Muscle of leg (tissue), 16 donors: ENCODE measurements at places on chromosomes 4 and X. TPM values are rescaled to one million over a fixed set of nuclear protein-coding genes. Genes with fewer than 3 reads are reported as not detected.

GRCh38 chr4:137610960-137611359, 78.7 kb upstream of the PCDH18 start:
- no peak for DNase-seq

- DNase-seq: peak; percentile 29
These were observed 800.2 kb upstream of the FTHL17 start for GRCh38 chrX:31872007-31872406.

- no peak for DNase-seq
These were observed 72.0 kb upstream of the TSPAN7 start for GRCh38 chrX:38489341-38489740.

DNA sequence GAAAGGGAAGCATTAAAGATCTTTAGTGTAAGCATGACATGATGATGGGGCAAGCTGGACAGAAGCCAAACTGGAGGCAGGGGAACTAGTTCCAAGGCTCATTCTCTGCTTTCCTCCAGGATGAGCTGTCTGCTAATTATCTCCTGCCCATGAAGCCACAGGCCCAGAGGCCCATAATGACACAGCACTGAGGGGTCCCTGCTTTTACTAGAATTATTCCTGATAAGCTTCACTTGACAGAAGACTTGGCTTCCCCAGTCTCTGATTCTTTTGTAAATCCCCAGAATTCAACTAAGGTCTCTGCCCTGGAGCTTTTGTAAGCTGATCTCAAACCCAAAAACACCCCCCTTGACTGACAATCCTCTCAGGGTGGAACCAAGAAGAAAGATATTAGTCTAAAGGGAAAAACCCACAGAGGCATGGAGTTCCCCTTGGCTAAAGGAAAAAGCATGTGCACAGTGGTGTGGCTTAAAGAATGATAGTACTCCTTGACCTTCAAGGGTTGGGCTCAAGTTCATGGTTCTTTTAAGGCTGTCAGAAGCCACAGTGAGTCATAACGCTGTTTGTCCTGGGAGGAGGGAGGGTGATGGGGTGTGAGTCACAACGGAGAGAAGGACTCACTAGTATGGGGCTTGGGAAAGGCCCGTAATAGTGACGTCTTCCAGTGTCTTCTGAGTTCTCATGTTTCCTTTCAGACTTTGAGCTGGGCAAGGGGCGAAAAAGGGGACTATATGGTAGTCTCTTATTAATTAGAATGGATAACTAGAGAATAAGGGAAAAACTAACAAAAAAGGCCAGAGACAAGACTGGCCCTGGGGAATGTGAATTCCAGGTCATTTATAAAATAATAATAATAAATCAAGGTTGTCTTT, 146.0 kb upstream of the CPEB2 start:
- DNase-seq: peak; percentile 38

DNA sequence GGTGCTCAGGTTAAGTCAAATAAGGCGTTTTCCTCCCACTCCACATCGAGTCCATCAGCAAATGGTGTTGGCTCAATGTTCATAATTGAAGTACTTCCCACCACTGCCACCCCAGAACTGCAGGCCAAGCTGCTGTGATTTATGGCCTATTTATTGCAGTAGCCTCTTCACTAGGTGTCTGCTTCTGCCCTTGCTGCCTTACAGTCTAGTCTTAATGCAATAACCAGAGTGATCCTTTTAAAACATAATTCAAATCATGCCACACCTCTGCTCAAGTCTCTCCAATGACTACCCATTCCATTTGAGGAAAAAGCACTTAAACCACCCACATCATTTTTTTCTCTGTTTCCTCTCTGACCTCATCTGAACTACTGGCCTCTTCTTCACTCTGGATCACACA, 220.3 kb downstream of the KCNIP4 start:
- DNase-seq: no peak

DNA sequence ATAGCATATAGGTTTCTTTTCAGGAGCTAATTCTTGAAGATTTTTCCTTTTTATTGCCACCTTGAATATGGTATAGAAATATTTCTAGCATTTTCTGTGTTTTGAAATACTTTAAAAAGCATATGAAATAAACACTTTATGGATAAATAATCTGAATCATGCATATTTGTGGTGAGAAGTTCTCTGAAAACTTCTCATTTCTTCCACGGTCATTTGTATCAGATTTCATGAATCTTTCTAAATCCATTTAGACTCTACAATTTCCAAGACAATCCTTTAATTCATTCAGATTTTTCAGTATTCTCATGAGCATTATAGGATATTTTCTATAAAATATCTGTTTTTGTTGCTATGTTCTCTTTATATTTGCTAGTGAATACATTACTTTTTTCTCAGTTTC, 16.2 kb upstream of the CA5B start:
- DNase-seq: no peak

- peak; percentile 32 for DNase-seq
These were observed 33.2 kb upstream of the SLC9A7 start for GRCh38 chrX:46791927-46792809.

DNA sequence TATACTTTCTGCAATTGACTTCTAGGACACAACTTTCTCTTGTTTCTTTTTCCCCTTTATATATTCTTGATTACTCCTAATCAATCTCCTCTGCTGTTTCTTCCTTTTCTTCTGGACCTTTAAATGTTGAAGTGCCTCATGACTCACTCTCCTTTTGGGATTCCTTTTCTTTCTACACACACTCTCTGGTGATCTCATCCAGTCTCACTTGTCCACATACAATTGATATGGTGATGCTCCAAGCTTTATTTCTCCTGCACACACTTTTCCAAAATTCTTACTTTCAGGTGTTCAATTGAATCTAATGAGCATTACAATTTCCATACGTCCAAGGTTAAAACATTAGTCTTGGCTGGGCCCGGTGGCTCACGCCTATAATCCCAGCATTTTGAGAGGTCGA, 794.8 kb upstream of the EPHA5 start:
- DNase-seq: no peak

DNA sequence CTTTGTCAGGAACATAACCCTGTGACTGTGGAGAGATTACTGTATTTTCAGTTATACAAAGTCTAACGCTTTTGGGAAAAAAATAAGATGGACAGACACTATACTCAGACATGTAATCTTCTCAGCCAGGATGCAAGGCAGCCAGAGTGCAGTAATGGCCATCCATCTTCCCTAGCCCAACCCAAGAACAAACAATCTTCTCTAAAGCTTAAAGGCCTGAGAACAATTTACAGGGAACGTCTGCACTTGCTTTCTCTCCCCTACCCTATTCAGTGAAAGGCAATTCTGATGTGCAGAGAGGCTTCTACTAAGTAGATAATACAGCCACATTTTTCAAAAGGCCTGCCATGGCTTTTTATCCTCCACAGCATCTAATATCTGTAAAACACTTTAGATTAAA, 471.3 kb downstream of the FGF13 start:
- no peak for DNase-seq

DNA sequence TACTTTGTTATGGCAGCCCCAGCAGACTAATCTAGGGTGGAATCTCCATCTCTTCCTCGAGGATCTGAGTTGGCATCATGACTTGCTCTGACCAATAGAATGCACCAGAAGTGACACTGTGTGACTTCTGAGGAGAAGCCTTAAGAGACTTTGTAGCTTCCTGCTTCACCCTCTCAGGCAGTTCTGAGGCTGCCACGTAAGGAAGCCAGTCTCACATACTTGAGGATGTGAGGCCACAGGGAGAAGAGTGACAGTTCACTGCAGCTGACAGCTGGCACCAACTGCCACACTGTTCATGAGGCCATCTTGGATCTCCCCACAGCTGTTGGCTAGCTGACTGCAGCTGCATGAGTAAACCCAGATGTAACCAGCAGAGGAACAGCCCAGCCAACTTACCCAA, 29.3 kb upstream of the BCOR start:
- DNase-seq: peak; percentile 76

DNA sequence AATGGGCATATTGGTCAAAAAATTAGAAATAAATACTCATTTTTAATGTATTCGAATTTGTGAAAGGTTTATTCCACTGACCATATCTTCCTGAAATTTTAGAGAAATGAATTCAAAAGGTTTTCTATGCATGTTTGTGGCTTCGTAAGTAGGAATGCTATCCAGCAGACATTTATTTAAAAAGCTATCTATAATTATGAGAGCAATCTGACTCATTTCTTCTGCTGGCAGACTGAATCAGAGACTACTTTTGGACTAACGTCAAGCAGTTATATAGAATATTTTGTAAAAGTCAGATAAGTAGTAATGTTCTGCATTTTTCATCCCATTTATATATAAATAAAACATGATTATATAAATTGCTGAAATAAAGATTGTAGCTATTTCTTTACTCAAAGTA, 125.0 kb downstream of the SPCS3 start:
- DNase-seq: no peak

GRCh38 chr4:168831585-168831918, 178.5 kb downstream of the CBR4 start:
- DNase-seq: no peak

DNA sequence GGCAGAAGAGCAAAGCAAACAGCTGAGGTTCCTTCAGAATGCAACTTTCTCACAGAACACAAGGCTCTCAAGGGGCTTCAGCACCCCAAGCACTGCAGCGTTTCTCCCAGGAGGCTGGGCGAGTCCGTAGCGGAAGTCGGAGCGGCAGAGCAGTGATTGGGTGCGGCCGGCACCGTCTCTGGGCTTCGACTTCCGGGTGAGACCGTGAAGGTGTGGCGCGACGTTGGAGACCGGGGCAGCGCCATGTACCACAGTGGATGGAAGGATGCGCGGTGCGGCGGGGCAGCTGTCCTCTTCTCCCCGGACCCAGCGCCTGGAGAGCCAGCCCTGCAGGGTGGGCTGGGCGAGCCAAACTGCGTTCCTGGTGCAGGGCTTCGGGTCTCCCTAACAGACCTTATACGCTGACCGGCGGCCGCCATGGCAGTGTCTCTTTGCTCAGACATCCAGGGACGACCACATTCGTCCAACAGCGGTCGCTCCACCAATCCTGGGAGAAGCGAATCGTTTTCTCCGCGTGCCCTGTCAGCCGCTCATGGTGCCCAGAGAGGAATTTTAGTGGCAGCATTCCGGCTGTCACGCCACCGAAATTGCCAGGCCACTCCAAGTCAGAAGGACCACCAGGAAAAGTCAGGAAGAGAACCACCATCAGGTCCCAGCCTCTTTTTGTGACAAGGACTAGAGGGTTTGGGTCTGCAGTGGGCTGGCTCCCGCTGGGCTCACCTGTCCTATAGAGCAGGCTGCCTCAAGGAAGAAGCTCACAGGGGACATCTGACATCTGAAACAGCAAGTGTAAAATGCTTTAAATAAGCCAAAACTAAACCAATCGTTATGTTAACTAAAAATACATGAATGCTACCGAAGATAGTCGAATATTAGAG, 20.5 kb downstream of the TRIM61 start:
- DNase-seq: peak; percentile 71

DNA sequence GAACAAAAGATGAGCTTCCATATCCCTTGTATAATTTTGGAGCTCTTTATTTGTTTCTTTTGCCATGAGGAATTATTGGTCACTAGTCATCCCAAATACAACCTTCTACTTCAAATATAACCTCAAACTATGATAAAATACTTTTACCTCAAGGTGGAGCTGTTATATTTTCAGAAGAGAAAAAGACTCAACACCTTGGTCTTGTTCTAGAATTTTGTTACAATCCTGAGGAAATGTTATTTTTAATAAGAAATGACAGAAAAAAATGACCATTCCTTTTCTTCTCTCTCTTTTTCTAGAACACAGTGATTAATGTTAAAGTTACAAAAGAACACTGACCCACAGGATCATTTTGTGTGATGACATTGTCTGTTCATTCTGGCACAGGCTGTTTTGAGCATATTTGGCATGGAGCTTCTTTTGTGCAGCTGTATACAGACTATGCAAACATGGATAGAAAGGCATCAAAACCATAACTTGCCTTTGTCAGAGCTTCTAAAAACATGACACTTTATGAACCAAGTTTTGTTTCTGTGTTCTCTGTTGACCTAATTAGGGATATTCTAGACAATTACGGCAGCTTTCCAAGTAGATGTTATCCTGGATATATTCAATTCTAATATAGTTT, 159.6 kb upstream of the CTSO start:
- peak; percentile 82 for DNase-seq

DNA sequence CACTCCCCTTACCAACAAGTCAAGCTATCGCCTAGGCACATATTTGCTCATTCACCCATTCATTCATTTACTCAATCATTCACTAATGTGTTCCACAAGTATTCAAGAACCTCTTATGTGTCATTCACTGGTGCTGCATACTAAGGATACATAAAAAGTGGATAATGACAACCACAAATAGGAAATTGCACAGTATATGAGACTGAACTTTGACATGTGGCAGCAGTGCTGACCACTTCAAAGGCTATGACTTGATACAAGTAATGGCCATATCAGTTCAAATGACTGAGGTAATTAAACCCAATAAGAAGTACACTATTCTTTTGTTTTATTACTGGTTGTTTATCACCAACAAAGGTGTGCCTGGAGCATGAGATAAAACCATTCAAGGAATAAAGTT, 282.5 kb downstream of the KLHL13 start:
- no peak for DNase-seq

GRCh38 chr4:128841402-128841801, 31.9 kb downstream of the JADE1 start:
- DNase-seq: no peak

GRCh38 chr4:2258091-2259035, 3.5 kb downstream of the MXD4 start:
- DNase-seq: peak; percentile 3

- peak; percentile 59 for DNase-seq
These were observed 25.5 kb downstream of the BBS12 start for GRCh38 chr4:122758033-122758432.

GRCh38 chrX:16649858-16650257, at the start of gene S100G:
TSS of gene S100G (plus strand) at chrX:16650158. CDS start at chrX:16651007, 849 bp downstream.
- no peak for DNase-seq

- DNase-seq: peak; percentile 17
These were observed at the start of gene MAOB for GRCh38 chrX:43882294-43882681. TSS of gene MAOB (minus strand) at chrX:43882450. CDS start at chrX:43882299, 151 bp downstream.

- DNase-seq: peak; percentile 85
These were observed 93.6 kb upstream of the MYOZ2 start for GRCh38 chr4:119041951-119042560.

GRCh38 chr4:172750910-172751309, 417.7 kb upstream of the GALNT7 start:
- no peak for DNase-seq

GRCh38 chr4:123037804-123038203, 115.4 kb upstream of the NUDT6 start:
- no peak for DNase-seq

The PAGE3 gene
- not detected for polyA plus RNA-seq

The CT55 gene
- 0.11 TPM for polyA plus RNA-seq

The ARHGEF38 gene
- polyA plus RNA-seq: not detected

The DCLK2 gene
- 8.1 TPM for polyA plus RNA-seq

The GAGE13 gene
- not detected for polyA plus RNA-seq

The PTCHD1 gene
- 1.6 TPM for polyA plus RNA-seq

The SLITRK4 gene
- polyA plus RNA-seq: 13.5 TPM

The CHRDL1 gene
- 3.1 TPM for polyA plus RNA-seq

The CNKSR2 gene
- 2.0 TPM for polyA plus RNA-seq

The IL13RA2 gene
- polyA plus RNA-seq: 0.52 TPM
